ENCODE measurements at places on chromosomes 2 and 18.
A peak's percentile ranks its signal among the peaks of the same experiment; 100 is the strongest.

- DNase-seq = no peak
Observed at GRCh38 chr2:101112772-101113157, 38.4 kb downstream of the TBC1D8 start.

- no peak for DNase-seq
Observed at GRCh38 chr18:63757541-63757940, 17.7 kb upstream of the SERPINB7 start.

GRCh38 chr2:123917241-123917640, 107.8 kb upstream of the CNTNAP5 start:
- DNase-seq = no peak

DNA sequence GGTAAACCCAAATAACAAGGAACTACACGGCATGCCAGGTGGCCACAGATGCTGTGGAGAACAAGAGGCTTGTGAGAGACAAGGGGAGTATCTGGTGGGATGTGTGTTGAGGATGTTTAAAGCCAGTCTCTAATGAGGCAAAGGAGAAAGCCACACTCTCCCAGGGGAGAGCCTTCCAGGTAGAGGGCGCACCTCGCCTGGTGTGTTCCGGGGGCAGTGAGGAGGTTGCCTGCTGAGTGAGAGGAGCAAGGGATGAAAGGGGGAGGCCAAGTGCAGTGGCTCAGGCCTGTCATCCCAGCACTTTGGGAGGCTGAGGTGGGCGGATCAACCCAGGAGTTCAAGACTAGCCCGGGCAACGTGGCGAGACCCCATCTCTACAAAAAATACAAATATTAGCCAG, 16.2 kb downstream of the SAG start:
- no peak for DNase-seq

DNA sequence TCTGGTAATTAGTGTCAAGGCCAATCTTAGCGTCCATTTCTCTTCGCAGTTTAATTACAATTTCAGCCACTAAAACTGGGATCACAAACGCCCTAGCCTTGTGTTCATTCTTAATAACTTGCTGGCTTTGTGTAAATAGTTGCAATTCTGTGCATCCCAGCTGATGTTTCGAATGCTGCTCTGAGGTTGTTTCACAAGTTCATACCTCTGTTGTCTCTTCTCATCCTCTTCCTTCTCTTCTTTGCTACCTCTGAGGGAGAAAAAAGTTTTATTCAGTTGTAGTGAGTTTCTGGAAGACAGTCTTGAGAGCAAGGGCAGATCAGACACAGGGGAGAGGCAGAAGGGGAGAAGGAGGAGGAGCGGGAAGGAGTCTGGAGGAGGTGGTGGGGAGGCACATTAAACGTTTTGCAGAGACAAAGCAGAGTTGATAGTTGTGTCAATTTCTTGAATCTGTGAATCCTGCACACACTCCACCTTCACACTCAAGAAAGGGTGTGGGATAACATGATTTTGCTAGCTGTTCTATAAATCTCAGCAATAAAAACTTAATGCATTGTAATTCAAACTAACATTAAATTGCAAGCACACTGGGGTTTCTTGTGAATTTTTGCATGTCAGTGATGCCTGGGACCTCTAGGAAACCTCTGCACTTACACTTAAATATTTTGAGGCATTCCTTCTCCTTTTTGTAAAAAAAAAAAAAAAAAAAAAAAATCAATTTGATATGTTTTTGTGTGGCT, 6.8 kb downstream of the MEIS1 start:
- DNase-seq = no peak

- DNase-seq = no peak
Observed at GRCh38 chr18:61132031-61132430, 201.2 kb upstream of the CDH20 start.

GRCh38 chr2:164182116-164182627, 439.1 kb downstream of the GRB14 start:
- no peak for DNase-seq

DNA sequence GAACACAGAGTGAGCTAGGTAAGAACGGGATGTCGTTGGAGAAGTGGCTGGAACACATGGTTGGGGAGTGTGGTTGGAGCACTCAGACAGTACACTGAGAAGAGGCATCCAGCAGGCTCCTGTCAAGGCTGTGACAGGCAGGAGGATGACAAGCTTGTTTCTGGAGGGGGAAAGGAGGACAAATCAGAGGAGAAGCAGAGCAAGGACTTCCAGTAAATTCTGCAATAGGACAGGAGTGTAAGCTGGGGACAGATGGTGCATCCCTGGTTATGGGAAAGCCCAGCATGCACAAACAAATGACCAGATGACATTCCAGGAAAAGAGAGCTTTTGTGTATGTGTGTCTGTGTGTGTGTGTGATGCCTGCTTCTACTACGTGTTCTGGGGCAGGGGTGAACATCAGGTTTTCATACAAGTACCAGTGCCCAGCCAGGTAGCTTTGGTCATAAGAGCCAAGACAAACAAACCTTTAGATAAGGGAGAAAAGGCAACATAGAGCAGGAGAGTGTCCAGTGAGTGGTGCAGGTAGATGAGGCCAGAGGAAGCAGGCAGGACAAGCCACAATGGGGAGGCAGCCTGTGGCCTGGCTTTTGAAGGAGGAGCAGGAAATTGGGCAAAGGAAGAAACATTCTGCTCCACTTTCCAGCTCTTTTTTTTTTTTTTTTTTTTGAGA, 32.1 kb upstream of the MAPK4 start:
- DNase-seq = no peak

- peak; percentile 76 for DNase-seq
Observed at GRCh38 chr18:3281456-3282400, 19.8 kb downstream of the MYL12B start.

Measured in fibroblast of skin of back (primary cell).